ENCODE measurements at places on chromosomes 11 and 22. TPM values are rescaled to one million over a fixed set of nuclear protein-coding genes. Genes with fewer than 3 reads are reported as not detected.

- no peak for DNase-seq
Observed at GRCh38 chr11:45254070-45254469, 32.1 kb downstream of the SYT13 start.

TEF gene
- total RNA-seq, result 29.3 TPM

- DNase-seq, result no peak
Observed at GRCh38 chr11:131481303-131481702, 110.9 kb downstream of the NTM start.

TMEM135 gene
- total RNA-seq, result 101 TPM

F2 gene
- total RNA-seq, result not detected

RFPL1 gene
- not detected for total RNA-seq

ARHGAP42 gene
- 13.3 TPM for total RNA-seq

GRCh38 chr11:12807621-12808020, 133.4 kb downstream of the TEAD1 start:
- DNase-seq, result no peak

GRAP2 gene
- total RNA-seq, result 0.28 TPM

DNA sequence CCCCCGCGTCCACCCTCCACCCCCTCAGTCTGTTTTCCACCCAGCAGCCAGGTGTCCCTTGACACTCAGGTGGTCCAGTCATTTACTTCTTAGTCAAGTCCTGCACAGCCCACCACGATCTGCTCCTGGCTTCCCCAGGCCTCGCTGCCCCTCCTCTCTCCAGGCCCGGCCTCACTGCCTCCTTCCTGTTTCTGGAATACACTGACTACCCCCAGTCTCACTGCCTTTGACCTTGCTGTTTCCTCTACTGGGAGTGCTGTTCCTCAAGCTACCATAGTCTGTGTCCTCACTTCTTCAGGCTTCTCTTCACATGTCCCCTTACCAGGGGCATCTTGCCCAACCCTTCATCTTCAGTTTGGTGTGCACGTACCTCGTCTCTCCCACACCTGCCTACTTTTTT, 7.4 kb downstream of the MCM5 start:
- no peak for DNase-seq

DNA sequence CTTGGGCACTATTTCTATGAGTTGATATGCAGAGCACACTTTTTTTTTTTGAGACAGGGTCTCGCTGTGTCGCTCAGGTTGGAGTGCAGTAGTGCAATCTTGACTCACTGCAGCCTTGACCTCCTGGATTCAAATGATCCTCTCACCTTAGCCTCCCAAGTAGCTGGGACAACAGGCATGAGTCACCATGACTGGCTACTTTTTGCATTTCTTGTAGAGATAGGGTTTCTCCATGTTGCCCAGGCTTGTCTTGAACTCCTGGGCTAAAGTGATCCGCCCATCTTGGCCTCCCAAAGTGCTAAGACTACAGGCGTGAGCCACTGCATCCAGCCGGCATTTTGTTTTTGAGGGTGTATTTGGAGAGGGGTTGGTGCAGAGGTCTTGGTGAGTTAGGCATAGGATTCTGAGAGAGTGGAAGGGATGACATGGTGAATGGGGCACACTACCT, 29.9 kb upstream of the MTCH2 start:
- DNase-seq, result no peak
